ENCODE measurements at places on chromosomes 16 and 17. TPM values are rescaled to one million over a fixed set of nuclear protein-coding genes. Genes with fewer than 3 reads are reported as not detected.

DNA sequence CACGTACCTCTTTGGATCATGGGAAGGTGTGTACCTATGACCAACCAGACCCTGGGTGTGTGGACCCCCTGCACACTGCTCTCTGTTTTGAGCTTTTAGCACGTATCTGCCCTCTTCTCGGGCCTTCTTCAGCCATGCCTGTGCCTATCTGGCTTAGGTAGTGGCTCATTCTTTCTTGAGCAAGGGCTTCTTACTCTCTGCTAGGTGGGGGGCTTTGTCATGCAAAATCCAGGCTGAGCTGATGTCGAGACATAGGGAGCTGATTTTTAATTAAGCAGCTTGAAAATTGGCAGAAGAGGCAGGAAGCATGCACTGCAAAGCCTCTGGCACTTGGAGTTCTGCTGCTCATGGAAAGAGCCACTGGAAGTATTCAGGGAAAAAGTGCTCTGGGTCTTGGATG is 181.6 kb upstream of the IRX6 start:
- H3K27ac ChIP-seq: no peak overlapping the region
- no peak overlapping the region for H3K4me3 ChIP-seq
- no peaks in the 10 kb centered on the region for H3K4me1 ChIP-seq

GRCh38 chr17:4899341-4900230 is at the start of gene C17orf107:
Gene C17orf107, plus strand, starts transcription at chr17:4899536. Its CDS starts 227 bp downstream, at chr17:4899763.
- peaks cover 6% of the 10 kb centered on the region for H3K36me3 ChIP-seq
- H3K27ac ChIP-seq: peak within 1 kb of the TSS; percentile 70
- peaks cover 12% of the 10 kb centered on the region for H3K4me1 ChIP-seq

The CLEC19A gene
- not detected for total RNA-seq

GRCh38 chr16:68496689-68497088 is 42.4 kb upstream of the ZFP90 start:
- no peak for DNase-seq
- no peak overlapping the region for H3K27ac ChIP-seq
- H3K4me3 ChIP-seq: no peak overlapping the region
- no peaks in the 10 kb centered on the region for H3K4me1 ChIP-seq
- peaks cover 21% of the 10 kb centered on the region for H3K27me3 ChIP-seq
- no peaks in the 10 kb centered on the region for H3K36me3 ChIP-seq

DNA sequence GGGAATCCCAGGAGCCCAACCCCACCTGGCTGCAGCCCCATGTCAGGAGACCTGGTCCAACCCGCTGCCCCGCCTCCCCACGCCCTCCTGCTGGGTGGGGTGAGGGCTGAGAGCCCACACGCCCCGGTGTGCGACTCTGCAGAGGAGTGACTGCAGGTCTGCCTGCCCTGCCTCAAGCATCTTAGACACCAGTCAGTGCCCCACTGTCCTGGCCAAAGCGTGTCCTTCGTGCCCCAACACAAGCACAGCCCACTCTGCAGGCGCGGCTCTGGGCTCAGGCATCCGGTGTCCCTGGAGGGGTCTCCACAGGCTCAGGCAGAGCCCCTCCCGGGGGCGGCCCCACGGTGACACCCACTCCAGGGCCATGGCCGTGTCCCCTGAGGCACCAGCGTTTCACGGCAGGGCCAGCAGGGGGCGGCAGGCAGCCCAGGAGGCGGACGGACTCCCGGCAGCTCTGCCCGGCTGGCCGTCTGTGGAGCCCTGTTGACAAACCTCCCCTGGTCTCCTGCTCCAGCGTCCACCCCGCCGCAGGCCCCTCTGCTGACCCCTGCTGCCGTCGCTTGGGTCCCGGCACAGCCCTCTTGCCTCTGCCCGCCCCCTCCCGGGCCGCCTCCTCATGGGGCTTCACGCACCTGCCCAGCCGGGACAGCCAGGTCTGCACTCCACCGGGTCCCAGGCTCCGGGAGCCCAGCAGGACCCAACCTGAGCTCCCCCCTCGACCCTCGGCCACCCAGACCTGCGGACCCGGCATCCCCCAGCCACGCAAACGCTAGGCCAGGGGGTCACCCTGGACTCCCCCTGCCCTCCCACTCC is 8.6 kb upstream of the UBE2I start:
- H3K36me3 ChIP-seq: no peaks in the 10 kb centered on the region
- H3K4me1 ChIP-seq: peaks cover 38% of the 10 kb centered on the region
- H3K4me3 ChIP-seq: no peak overlapping the region
- no peak overlapping the region for H3K27ac ChIP-seq
- peak; percentile 44 for DNase-seq

- peak within 1 kb of the TSS; percentile 96 for H3K27ac ChIP-seq
- H3K4me3 ChIP-seq: peak within 1 kb of the TSS; percentile 99
- peaks cover 8% of the 10 kb centered on the region for H3K36me3 ChIP-seq
- peak; percentile 95 for DNase-seq
- peaks cover 32% of the 10 kb centered on the region for H3K4me1 ChIP-seq
These were observed at the start of gene SNF8 for GRCh38 chr17:48944515-48945260. Gene SNF8, minus strand, starts transcription at chr17:48944842. Its CDS starts 108 bp downstream, at chr17:48944734.

DNA sequence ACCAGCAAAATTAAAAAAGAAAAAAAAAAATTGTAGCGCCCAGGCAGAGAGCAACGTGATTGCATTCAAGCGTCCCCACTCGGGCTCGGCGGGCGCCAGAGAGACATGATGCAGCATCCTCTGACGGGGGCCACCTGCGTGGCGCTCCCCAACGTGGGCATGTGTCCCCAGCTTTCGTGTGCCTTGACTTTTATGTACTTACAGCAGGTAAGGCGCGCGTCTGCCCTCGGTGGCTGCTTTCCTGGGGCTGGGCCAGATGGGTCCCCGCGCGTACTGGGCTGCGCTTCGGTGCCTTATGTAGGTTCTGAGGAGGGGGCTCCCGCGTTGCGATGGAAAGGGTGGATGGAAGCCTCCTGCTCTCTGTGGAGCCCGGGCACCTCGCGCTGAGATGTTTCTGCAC is 28.4 kb upstream of the RBFOX1 start:
- H3K27me3 ChIP-seq: peaks cover 7% of the 10 kb centered on the region
- no peaks in the 10 kb centered on the region for H3K4me1 ChIP-seq
- H3K27ac ChIP-seq: no peak overlapping the region
- H3K36me3 ChIP-seq: no peaks in the 10 kb centered on the region
- H3K4me3 ChIP-seq: no peak overlapping the region
